ENCODE measurements at places on chromosomes 16 and 17.

DNA sequence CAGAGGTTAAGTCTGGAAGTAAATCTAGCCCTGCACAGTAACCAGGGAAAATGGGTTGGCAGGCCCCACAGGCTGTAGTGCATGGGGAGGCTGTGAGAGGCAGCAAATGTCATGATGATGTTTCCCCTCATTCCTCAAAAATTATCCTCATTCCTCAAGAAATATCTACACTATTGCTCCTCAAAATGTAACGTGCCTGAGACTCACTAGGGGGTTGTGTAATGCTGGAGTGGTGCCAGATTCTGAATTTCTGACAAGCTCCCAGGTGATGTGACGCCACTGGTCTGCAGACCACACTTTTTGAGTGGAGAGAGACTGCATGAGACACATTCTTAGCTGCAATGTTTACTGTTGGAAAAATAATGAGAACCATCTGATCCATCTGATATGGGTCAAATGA is 1.2 kb upstream of the MPP3 start:
- H3K4me1 ChIP-seq = peaks cover 14% of the 10 kb centered on the region
- H3K36me3 ChIP-seq = no peaks in the 10 kb centered on the region
- no peak overlapping the region for H3K27ac ChIP-seq
- no peak overlapping the region for H3K4me3 ChIP-seq

DNA sequence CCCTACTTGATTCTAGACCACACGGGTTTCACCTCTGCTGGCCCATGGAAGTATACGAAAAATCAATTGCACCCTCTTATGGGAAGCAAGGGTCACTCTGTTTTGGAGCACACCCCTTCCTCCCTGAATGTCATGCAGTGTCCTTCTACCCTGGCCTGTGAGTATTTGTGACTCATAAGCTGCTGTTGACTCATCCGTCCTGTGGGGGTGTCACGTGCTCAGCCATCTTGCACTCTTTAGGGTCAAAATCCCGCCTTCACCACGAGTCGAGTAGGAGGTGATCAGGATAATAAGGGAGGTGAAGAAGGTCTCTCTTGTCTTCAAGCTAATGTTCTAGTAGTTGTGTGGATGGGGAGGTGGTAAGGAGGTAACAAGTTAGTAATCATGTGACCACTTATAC is 341.0 kb upstream of the EEF2KMT start:
- no peaks in the 10 kb centered on the region for H3K36me3 ChIP-seq
- H3K4me1 ChIP-seq = no peaks in the 10 kb centered on the region
- no peak overlapping the region for H3K4me3 ChIP-seq
- H3K27ac ChIP-seq = no peak overlapping the region

GRCh38 chr16:12141073-12141951 is 164.8 kb downstream of the SNX29 start:
- DNase-seq = no peak
- H3K27ac ChIP-seq = peak overlapping the region; percentile 74
- no peaks in the 10 kb centered on the region for H3K27me3 ChIP-seq
- H3K36me3 ChIP-seq = no peaks in the 10 kb centered on the region

DNA sequence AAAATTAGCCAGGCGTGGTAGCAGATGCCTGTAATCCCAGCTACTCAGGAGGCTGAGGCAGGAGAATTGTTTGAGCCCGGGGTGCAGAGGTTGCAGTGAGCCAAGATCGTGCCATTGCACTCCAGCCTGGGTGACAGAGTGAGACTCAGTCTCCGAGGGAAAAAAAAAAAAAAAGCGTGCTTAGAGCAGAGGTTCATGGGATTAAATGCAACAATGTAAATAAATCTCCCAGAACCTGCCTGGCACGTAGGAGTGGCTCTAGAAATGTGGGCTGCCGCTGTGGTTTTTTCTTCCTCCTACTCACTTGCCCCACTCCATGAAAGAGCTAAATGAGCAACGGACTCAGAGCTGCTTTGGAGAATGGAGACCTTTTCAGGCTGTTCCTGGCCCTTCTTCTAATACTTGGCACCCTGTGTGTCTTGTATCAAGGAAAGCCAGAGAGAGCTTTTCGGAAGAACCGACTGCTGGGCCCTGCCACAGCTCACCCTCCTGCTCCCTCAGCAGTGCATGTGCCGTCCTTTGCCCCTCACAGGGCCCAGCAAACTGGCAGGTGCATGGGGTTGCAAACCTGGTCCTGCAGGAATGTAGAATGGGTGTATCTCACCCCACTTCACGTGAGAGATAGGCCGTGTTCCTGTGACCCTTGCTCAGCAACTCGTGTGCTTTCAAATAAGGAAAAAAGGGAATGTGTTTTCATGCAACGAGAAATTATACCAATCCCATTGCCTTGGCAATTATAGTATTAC is 52.0 kb downstream of the LDHD start:
- peak overlapping the region; percentile 25 for H3K27ac ChIP-seq
- H3K36me3 ChIP-seq = no peaks in the 10 kb centered on the region
- no peaks in the 10 kb centered on the region for H3K27me3 ChIP-seq
- no peak for DNase-seq
- H3K4me3 ChIP-seq = no peak overlapping the region

- H3K4me1 ChIP-seq = peaks cover 10% of the 10 kb centered on the region
- H3K4me3 ChIP-seq = no peak overlapping the region
- H3K36me3 ChIP-seq = no peaks in the 10 kb centered on the region
Measured at GRCh38 chr17:17001874-17002520, 30.1 kb upstream of the TNFRSF13B start.

DNA sequence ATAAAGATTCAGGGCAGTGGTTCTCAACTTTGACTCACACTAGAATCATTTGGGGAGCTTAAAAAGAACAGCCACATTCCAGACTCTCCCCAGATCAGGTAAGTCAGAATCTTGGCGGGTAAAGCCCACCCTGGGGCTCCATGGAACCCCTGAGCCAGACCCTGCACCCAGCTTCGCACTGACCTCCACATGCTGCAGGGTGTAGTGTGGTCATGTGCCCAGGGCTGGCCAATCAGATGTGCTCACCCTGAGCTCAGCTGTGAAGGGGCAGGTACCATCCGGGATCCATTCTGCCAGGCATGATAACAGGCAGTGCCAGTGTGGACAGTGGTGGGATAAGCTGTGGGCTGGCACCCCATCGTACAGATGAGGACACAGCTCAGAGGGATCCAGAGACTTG is 28.1 kb upstream of the MED9 start:
- H3K4me1 ChIP-seq = peaks cover 18% of the 10 kb centered on the region
- no peak overlapping the region for H3K27ac ChIP-seq
- no peak overlapping the region for H3K4me3 ChIP-seq
- H3K36me3 ChIP-seq = no peaks in the 10 kb centered on the region
- no peak for DNase-seq
- no peaks in the 10 kb centered on the region for H3K27me3 ChIP-seq

DNA sequence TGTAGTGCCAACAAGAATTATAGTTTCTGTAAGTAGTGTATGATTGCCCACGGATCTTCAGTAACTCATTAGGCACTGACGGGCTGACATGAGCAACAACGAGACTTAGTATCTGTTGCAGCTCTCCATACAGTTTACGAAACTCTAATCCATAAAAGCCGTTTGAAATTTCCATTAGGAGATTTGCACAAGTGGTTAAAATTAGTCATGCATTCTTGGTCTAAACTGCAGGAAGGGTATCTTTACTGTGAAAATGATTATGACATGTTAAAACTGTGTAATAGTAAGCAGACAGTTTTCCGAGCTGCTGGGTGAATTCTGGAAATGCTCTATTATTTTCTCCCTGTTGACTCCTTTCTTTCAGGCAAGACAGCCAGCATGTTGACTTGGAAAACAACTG is 605.0 kb downstream of the WWOX start:
- H3K4me1 ChIP-seq = no peaks in the 10 kb centered on the region
- no peaks in the 10 kb centered on the region for H3K36me3 ChIP-seq
- no peak overlapping the region for H3K27ac ChIP-seq
- H3K4me3 ChIP-seq = no peak overlapping the region

GRCh38 chr17:79355165-79355564 is 255.7 kb downstream of the RBFOX3 start:
- no peaks in the 10 kb centered on the region for H3K4me1 ChIP-seq
- H3K36me3 ChIP-seq = no peaks in the 10 kb centered on the region
- no peaks in the 10 kb centered on the region for H3K27me3 ChIP-seq
- H3K27ac ChIP-seq = no peak overlapping the region
- H3K4me3 ChIP-seq = no peak overlapping the region

GRCh38 chr16:46607529-46607928 is 13.7 kb downstream of the SHCBP1 start:
- H3K4me1 ChIP-seq = no peaks in the 10 kb centered on the region
- no peaks in the 10 kb centered on the region for H3K27me3 ChIP-seq
- H3K4me3 ChIP-seq = no peak overlapping the region
- no peak for DNase-seq
- no peaks in the 10 kb centered on the region for H3K36me3 ChIP-seq

GRCh38 chr17:57553991-57554825 is 190.9 kb downstream of the CCDC182 start:
- H3K4me1 ChIP-seq = no peaks in the 10 kb centered on the region
- H3K36me3 ChIP-seq = no peaks in the 10 kb centered on the region
- no peak overlapping the region for H3K27ac ChIP-seq

DNA sequence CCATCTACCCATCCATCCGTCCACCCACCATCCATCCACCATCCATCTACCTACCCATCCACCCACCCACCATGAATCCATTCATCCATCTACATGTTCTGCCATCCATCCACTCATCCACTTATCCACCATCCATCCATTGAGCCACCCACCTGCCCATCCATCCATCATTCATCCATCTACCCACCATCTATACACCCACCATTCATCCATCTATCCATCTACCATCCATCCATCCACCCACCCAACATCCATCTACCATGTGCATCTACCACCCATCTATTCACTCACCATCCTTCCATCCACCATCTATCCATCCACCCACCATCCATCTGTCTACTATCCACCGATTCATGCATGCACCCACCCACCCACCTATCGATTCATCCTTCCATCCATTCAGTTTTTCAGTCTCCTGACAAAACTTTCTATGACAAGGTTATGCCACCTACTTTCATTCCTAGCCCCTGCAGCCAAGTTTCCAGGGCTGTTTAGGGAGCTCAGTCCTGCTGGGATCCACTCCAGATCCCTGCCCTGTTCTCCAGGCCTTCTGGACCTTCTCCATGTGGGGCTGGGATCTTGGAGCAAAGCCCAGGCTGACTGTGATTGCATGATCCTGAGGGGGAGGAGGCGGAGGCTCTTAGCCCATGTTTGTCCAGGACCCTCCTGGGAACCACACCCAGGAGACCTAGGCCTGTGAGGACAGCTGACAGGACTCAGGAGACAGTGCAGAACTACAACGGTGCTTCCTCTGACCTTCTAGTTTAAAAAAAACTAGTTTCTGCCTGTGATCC is 27.4 kb downstream of the BCO1 start:
- DNase-seq = no peak
- H3K27ac ChIP-seq = no peak overlapping the region
- H3K27me3 ChIP-seq = no peaks in the 10 kb centered on the region
- H3K36me3 ChIP-seq = no peaks in the 10 kb centered on the region

DNA sequence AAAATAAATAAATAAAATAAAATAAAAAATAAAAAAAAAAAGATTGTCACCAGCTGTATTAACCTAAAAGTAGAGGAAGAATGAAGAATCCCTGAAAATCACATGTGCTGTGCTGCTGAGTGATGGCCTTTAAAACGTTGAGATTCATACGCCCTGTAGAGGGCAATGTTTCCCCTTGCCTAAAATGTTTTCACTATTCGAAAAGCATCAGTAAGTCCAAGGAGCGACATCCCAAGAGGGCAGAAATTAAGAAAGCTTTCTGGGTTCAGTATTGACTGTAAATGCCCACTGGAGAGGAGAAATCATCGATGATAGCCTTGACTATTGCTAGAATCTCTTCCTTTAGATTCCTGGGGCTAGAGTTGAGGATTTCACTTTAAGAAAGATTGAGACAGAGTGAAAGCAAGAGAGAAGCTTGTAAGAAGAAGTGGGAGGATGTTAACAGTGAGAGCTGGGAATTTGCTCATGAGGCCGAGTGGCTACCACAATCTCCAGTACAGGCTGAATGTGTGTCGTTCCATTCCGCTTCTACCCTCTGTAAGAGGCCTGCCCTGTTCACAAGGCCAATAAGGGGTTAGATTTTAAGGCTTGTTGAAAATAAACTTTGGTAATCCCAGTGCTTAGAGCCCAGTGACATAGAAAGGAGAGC is 170.8 kb upstream of the FAM20A start:
- no peak overlapping the region for H3K27ac ChIP-seq
- H3K4me1 ChIP-seq = peaks cover under 1% of the 10 kb centered on the region
- no peaks in the 10 kb centered on the region for H3K27me3 ChIP-seq
- DNase-seq = no peak
- H3K4me3 ChIP-seq = no peak overlapping the region
- H3K36me3 ChIP-seq = no peaks in the 10 kb centered on the region

DNA sequence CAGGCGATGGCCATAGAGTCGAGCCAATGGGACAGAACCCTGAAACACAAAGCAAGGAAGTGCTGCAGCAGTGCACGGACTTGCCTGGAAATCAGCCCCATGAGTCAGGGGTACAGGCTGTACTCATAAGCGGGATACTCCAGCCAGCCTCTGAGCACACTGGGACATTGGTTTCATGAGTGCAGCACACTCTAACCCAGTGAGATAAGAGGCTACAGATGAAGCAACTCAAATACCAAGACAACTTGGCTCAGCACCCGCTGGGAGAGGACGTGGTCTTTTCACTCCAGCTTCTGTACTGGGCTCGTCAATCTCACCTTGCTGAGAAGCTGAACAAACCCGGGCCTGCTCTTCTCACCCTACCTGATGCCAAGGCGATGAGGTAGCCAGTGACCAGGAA is 98.2 kb downstream of the AXIN2 start:
- no peaks in the 10 kb centered on the region for H3K27me3 ChIP-seq
- no peaks in the 10 kb centered on the region for H3K4me1 ChIP-seq
- H3K36me3 ChIP-seq = no peaks in the 10 kb centered on the region
- H3K27ac ChIP-seq = no peak overlapping the region

GRCh38 chr17:39739885-39740356 is 2.2 kb downstream of the GRB7 start:
- H3K4me1 ChIP-seq = no peaks in the 10 kb centered on the region
- peak overlapping the region; percentile 62 for H3K4me3 ChIP-seq
- H3K27ac ChIP-seq = peak overlapping the region; percentile 80
- DNase-seq = no peak

GRCh38 chr16:88705076-88705684 is 1.0 kb downstream of the RNF166 start:
- peak overlapping the region; percentile 71 for H3K4me3 ChIP-seq
- peak overlapping the region; percentile 81 for H3K27ac ChIP-seq
- no peaks in the 10 kb centered on the region for H3K27me3 ChIP-seq
- peaks cover 20% of the 10 kb centered on the region for H3K4me1 ChIP-seq
- no peak for DNase-seq

- peaks cover 7% of the 10 kb centered on the region for H3K36me3 ChIP-seq
- peak overlapping the region; percentile 36 for H3K4me3 ChIP-seq
- H3K4me1 ChIP-seq = peaks cover 19% of the 10 kb centered on the region
- DNase-seq = no peak
- no peaks in the 10 kb centered on the region for H3K27me3 ChIP-seq
Measured at GRCh38 chr16:69089091-69089910, 16.2 kb upstream of the HAS3 start.

GRCh38 chr16:82643936-82644630 is 17.3 kb downstream of the CDH13 start:
- no peak overlapping the region for H3K4me3 ChIP-seq
- H3K27ac ChIP-seq = no peak overlapping the region
- peaks cover 3% of the 10 kb centered on the region for H3K4me1 ChIP-seq
- H3K27me3 ChIP-seq = peaks cover 2% of the 10 kb centered on the region

GRCh38 chr16:27364493-27365141 is 37.4 kb upstream of the IL21R start:
- H3K4me1 ChIP-seq = peaks cover 39% of the 10 kb centered on the region
- no peak for DNase-seq
- H3K4me3 ChIP-seq = no peak overlapping the region
- no peaks in the 10 kb centered on the region for H3K27me3 ChIP-seq

All from liver (tissue), 10 donors.